ENCODE measurements at places on chromosomes 2 and 18.

DNA sequence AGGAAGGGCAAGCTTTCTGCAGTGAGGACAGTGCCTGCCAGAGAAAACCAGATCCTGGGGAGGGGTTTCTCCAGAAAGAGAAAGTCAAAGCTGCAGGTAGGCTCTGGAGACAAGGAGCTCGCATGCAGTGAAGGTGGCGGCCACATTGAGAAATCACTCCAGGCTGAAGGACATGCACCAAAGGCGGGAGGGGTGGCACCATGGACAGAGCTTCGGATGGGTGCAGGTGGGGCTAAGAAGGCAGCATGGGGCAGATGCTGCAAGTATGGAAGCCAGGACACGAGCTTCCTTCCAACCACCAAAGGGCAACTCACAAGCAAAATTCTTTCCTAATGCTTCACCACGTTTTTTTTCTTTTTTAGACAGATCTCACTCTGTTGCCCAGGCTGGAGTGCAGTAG is 104.4 kb upstream of the SLC35G4 start:
- no peak for DNase-seq

- DNase-seq = no peak
Measured at GRCh38 chr18:26307161-26307773, 81.0 kb downstream of the TAF4B start.

GRCh38 chr2:55590810-55591440 is 26.5 kb downstream of the PPP4R3B start:
- DNase-seq = no peak

DNA sequence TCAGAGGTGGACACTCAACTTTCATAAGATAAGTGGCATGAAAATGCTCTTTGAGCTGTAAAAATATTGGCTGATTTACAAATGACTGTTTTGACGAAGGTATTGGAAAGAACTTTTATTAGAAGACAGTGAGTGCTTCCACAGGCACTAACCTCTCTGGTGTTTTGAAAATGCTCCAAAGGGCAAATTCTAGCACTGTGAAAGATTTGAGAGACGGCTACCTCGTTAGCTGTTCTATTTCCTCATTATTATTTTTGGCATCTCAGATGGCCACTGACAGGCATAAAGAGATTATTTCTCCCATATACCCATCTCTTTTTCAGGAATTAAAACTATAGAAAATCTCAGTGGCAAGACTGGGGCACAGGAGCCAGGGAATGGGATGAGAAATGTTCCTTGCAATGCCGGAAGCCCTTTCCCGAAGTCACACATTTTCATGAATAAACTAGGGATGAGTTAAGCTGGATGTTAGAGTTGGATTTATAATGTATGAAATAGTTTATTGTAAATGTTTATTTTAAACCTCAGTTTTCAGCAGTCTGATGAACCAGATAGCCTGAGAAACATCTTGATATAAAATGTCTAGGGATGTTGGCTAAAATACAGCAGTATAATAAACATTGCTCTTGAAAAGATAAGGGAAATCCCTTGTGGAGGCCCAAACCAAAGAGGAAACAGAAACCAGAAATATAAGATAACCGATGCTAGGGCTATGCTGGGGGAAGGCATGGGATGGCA is 175.7 kb downstream of the ASB1 start:
- DNase-seq = no peak

- no peak for DNase-seq
Measured at GRCh38 chr2:134630504-134631159, 88.2 kb downstream of the TMEM163 start.

GRCh38 chr2:3285901-3286645 is 91.5 kb downstream of the EIPR1 start:
- DNase-seq = no peak

DNA sequence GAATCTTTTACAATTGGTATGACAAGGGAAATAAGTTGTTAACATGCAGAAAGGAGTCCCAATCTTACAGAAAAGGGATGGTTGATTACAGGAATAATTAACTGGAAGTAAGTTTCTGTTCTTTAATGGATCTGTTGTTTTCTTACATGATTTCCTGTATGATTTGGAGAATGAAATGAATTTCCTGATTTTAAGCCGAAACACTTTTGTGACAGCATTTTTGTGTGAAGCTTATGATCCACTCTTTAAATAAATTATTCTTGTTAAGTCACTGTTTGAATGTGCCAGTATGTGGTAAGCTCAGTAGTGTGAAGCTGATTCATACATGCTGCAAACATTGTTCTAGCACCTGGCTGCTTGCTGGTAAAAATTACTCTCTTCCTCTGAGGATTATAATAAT is 516.2 kb downstream of the DCDC2C start:
- DNase-seq = no peak

DNA sequence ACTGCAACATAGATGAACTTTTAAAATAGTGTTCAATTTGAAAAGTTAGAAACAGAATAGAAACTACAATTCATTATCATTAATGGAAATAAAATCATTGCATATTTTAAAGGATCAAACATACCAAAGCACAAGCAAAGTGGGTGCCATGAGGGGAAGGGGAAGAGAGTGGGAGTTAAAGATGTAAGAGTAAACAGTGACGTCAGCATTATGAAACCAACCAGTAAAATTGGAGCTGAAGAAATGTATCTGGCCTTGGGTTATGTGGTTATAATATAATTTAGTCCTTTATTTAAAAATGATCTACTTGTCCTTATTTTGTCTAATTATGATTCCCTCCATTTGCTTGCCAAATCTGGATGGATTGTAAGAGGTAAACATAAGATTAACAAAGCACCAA is 6.0 kb downstream of the LINC00305 start:
- DNase-seq = no peak

GRCh38 chr2:31263636-31264190 is 29.8 kb downstream of the EHD3 start:
- no peak for DNase-seq

- no peak for DNase-seq
Measured at GRCh38 chr18:50696436-50696835, 123.4 kb downstream of the MRO start.
